Inflammatory macrophage treated with lipopolysaccharide for 1 hour (primary cell): ENCODE measurements at places on chromosomes 5 and 9.

GRCh38 chr5:36236801-36237200, 4.9 kb downstream of the NADK2 start:
- peak; percentile 29 for DNase-seq

DNA sequence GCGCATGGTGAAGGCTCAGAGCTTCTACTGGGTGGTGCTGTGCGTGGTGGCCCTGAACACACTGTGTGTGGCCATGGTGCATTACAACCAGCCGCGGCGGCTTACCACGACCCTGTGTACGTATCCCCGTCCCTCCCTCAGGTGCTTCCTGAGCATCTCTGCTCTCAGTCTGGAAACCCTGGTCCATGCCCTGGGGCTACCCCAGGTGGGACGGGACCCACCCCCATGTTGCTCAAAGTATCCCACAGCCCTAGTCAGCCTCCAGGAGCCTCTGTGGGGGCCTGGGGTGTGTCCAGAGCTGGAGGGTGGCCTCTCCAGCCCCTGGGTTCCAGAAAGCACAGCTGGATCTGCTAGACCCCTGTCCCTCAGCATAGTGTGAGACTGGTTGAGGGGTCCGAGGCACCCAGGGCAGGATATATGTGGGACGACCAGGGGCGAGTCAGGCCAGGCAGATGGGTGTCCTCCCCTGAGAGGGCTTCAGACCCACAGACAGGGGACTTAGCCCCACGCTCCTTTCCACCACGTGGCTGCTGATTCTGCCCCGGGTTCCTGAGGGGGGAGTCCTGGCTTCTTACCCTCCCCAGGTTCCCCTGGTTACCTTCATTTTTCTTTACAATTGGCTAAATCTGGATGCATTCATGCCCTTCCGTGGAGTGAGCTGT, 94.0 kb downstream of the CACNA1B start:
- DNase-seq = no peak

DNA sequence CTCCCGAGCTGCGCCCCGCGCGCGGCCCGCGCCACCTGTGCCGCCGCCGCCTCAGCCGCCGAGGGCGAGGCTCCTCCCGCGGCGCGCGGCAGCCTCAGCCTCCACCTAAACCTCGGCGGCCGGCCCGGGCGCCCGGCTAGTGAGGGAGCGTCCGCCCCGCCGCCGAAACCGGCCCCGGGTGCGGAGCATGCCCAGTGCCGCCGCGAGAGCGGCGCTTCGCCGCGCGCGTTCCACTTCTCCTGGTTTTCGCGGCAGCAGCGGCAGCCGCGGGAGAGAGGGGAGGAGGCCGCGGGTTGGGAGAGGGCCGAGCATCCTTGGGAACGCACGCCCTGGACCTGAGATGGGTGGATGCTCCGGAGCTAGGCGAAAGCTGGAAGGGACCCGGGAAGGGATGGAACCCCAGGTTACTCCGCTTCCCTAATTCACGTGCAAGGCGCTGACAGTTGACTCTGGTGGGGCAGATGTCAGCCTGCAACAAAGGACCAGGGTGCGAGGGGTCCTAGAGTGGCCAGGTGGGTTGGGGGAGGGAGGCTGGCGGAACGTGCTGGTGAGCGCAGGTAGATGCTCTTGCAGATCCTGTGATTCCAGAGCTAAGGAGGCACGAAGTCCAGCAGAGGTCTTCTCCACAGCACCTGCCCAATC, at the start of gene CTNND2:
Gene CTNND2, minus strand, starts transcription at position 182 of the 642 bp plus-strand sequence. CDS start 593 bp downstream, outside the sequence.
- DNase-seq = no peak

GRCh38 chr5:177361418-177362291, 3.9 kb downstream of the RGS14 start:
- DNase-seq = peak; percentile 51

DNA sequence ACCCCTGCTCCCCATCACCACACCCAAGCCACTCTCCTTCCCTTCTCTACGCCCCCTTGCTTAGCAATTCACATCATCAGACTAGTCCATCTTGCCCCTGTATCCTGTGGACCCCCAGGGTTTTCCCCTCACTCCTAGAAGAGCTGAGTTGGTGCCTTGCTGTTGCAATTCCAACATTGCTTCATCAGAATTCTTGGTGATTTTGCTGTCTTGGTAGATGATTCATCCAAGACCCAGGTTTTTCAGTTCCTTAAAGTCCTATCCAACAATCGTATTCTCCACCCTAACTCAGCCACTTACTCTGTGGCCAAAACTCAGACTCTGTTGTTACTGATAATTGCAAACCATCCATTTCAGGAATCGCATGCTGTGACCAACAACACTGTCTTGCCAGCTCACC, 21.4 kb upstream of the CCNJL start:
- peak; percentile 95 for DNase-seq

- DNase-seq = no peak
These were observed 29.1 kb downstream of the ANKDD1B start for GRCh38 chr5:75640395-75640794.

DNA sequence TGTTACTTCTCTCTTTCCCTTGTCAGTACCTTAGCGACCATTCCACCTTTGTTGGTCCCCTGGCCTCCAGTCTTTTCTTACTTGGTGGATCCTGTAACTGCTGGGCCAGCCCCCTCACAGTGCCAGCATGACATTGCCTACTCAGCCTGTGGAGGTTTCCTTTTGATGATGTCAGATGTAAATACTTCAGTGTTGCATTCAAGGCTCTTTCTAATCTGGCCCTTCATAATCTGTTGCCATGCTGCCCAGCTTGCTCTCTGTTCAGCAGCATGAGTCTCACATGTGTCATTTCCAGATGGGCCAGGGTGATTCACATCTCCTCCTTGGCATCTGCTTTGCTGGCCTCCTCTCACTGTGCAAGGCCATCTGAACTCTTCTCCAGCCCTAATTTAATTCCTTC, 57.1 kb downstream of the MAST4 start:
- no peak for DNase-seq

DNA sequence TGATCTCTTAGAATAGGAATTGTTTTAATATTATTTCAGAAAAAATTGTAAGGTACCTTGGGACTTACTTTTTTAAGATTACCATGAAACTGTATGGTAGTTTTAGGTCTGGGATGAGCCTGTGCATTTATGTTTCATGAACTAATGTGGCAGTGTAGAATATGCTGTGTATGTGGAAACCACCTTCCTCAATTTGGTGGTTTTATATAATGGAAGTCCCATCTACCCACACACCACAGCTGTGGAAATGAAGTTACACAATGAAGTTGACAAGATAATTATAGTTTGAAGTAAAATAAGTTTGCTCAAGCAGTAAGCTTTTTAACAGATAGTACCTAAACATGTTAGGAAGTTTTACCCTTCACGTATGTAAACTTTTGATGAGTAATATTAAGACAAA, 24.4 kb downstream of the WDR36 start:
- peak; percentile 87 for DNase-seq

DNA sequence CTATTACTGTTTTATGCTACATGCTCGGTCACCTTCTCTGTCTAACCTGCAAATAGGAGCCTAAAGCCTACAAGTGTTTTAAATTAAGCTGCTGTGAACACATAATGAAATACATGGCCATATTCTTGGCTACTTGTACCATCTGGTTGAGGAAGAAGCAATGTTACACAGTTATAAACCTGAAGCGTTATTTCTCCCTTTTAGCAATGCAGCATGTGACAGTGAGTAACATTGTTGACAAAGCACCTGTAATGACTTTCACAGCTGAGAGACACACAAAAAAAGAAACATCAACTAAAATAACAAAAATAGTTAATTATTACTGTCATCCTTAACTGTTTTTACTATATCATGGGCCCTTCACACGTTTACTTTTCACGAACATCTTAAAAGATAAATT, 146.9 kb downstream of the RORB start:
- no peak for DNase-seq

- DNase-seq = peak; percentile 66
These were observed 35.0 kb upstream of the DMRT1 start for GRCh38 chr9:806285-807156.

DNA sequence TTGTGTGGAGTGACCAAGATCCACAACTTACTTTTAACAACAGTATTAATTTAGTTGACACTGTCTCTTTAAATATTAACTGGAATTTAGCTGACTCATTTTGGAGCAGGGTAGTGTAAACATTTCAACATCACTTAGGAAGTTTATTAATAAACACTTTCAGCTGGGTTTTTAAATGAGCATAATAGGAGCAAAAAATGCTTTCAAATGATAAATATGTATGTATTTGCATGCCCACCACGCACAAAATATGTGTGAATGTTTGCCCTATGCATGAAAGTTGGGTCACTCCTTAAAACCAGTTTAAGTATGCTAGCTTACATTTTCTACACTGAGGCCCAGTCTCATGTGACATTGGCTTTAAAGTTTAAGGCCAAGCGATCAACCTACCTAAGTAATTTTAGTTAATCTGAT, 2.9 kb downstream of the ZFAND5 start:
- peak; percentile 45 for DNase-seq

DNA sequence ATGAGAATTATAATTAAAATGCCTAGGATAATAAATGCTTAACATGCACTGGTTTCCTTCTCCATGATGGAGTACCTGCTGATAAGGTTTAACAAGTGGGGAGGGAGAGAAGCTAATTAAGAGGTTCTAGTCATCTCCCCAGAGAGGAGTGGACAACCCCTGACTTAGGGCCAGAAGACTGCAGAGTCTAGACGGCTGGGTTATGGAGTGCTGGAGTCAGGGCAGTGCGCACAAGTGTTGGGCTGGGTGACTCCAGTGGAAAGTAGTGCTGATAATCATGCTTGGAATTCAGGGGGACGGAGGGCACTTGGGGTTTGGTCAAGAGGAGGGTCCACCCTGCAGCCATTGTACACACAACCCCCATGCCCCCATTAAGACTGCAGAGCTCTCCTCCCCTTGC, 32.8 kb upstream of the TGFBI start:
- DNase-seq = no peak

- no peak for DNase-seq
These were observed 70.2 kb downstream of the SEMA4D start for GRCh38 chr9:89427621-89428221.

DNA sequence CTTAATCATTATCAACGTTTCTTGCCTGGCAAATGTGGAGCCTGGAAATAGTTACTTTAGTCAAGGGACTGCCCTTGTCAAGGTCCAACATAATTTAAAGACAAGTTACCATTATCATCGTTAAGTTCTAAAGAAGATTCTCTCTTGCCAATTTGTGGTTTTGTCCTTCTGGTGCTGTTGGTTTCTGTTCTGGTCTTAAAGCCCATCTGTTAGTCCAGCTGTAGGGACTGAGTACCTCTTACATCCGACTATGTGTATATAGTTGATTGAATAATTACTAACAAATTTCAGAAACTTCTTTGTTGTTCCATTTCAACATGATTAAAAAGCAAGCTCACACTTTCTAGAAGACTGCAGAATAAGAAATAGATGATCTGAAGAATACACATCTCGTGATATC, 1854.9 kb downstream of the MAT2B start:
- no peak for DNase-seq

GRCh38 chr5:110917161-110917875, 154.2 kb upstream of the TSLP start:
- no peak for DNase-seq

GRCh38 chr9:70484232-70485130, 70.0 kb upstream of the KLF9 start:
- peak; percentile 58 for DNase-seq

DNA sequence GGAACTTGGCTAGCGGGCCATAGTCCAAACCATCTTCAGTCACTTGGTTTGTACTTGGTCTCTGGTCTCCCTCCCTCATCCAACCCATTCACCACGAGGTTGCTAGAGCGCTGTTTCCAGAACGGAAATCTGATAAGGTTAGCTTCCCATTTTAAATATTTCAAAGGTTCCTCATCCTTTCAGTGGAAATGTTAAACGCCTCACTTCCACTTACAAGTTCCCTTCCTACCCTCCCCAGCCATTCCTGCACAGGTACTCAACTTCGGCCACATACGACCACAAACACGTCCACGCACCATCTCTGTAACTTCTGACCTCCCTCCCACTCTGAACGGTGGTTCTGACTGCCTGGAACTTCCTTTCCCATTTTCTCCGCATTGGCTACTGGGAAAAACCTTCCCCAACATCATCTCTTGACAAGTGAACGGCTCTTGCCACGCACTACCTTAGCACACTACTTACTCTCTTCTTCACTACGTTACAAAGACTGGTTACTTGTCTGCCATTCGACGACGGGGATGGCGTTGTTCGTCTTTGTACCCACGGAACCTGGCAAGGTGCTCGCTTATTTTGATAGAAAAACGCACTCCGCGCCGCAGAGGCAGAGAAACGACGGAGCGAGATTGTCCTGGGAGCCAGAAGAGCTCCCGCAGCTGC, 629 bp downstream of the CCNH start:
- DNase-seq = peak; percentile 44

GRCh38 chr9:69393425-69393824, 68.4 kb downstream of the ENTREP1 start:
- DNase-seq = no peak
